Activated naive CD4-positive, alpha-beta T cell treated with Interleukin-2 at 50 U/mL for 16 hours (primary cell): ENCODE measurements at places on chromosomes 6 and 20.

DNA sequence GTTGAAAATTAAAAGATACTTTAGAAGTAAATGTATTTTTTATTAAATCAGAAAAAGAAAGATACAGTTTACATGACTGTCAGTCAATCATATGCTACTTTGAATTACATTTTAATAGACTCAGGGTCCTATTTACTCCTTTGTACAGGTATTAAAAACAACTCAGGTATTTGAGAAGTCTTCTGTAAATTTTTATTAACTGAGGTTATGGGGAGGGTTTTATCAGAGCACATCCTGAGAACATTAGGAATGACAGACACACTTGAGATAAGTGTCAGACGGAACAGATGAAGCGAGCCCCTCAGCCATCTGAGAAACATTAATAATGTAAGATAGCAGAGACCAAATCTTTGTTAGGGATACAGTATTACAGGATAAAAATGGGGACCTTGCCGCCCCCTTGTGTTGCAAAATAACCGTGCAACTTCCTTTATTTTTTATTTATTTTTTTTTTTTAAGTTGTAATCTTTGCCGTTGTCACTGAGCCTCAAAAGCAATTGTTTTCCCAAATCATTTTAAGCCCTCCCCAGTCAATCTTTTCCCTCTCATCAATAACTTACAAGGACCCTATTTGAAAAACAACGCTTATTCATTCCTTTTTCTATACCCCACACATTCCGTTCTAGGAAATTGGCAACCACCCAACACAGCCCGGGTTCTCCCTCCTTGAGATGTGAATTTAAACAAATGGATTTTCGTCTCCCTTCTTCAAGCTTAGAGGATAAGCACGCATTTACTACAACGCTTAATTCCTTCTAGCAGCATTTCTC, 126.7 kb downstream of the BCAS1 start:
- DNase-seq: peak; percentile 20

DNA sequence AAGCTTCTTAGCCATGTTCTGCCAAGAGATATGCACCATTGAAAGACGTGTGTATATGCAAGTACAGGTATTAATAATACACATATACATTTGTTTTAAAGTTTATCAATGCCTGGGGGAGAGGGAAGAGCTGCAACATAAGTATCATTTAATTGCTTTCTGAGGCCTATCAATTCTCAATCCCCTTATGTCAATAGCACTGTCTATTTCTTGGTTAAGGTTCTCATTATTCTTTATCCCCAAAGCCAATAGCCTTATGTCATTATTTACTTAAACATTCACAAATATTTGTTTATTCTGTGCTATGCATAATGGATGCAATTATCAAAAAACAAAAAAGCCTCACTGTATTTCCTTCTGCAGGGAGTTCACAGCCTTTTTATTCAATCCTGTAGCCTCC, 350.3 kb upstream of the KCNQ5 start:
- no peak for DNase-seq

DNA sequence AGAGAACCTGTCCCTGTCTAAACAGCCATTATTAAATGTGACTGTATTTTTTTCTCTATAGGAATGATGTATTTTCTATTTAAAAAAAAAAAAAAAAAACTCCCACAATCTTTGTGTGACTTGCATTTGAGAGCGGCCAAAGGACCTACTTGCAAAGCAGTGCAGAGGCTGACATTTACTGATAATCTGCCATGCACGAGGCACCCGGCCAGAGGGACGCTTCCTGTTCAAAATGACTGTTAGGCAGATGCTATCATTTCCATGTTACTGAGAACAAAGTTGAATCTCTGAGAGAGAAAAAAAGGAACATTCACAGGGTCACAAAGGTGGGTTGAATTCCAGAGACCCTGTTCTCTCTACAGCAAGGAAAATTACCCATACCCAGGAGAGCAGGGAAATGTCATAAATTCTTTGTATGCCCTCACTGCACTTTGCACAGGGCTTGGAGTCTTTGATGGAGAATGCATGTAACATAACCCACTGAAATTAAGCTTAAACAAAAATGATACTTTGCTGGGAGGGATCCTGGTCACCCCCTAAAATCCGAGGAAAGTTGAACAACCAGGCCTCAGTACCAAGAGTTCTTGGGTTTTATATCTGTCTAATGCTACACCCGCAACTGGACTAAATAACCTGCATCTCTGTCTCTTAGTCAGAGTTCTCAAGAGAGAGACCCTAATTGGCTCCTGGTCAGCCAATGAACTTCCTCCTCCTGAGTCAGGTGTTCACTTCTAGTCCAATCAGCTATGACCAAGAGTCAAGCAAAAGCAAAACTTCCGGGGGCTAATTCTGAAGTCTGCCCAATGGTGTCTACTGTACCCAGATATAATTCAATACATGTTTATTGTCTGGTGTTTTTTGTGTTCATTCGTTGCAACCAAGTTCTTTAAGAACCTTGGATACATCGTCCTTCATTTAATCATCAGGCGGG, 61.2 kb downstream of the GCLC start:
- DNase-seq: no peak

GRCh38 chr20:57647006-57647932, 27.0 kb upstream of the ZBP1 start:
- no peak for DNase-seq

DNA sequence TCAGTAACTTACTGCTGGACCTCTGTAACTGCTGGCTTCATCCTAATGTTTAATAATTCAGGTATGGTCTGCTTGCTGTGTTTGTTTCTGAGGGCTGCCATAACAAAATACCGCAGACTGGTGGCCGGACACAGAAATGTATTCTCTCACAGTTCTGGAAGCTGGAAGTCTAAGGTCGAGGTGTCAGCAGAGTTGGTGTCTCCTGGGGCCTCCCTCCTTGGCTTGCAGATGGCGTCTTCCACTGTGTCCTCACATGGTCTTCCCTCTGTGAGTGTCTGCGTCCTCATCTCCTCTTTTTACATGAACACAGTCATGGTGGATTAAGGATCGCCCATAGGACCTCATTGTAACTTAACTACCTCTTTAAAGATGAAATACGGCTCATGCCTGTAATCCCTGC, 389.7 kb upstream of the JARID2 start:
- DNase-seq: no peak

GRCh38 chr6:16157492-16157891, 28.6 kb downstream of the MYLIP start:
- no peak for DNase-seq

DNA sequence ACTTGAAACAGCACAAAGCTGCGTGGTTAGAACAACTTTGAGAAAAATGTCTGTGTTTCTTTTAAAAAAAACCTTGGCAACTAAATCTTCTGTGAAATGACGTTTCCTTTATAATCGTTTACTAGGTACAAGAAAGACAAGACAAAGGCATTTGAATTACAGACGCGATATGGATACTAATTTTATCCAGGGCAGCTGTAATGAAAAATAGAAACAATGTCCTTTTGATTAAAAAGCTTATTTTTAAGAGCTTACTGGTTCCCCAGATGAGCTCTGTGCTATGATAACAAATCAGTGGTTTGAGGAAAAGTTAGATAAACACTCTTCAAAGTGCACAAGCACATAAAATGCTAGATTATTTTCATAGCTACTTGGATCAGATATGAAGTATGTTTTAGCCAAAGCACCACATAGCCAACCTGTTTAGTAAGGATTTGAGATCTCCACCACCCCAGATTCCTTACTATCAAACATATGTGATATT, 1.6 kb upstream of the SYNCRIP start:
- DNase-seq: no peak

DNA sequence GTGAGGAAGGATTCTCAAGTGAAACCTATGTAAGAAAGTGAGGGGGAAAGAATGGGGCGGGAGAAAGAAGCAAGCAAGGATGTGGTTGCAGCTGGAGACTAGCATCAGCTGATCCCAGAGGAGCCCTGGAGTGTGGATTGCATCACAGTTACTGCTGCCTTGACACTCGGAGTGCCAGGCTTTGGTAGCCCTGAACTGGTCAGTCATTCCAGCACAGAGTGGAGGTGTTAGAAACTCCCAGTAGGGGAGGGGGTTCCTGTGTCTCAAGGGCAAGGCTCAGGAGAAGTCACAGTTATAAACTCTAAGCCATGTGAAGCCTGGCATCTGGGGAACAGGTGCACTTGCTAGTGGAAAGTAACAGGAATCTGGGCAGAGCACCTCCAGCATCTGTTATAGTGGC, 23.5 kb downstream of the SNAP25 start:
- DNase-seq: no peak

- DNase-seq: no peak
Observed at GRCh38 chr6:6886886-6887285, 220.9 kb upstream of the RREB1 start.
